ENCODE measurements at places on chromosomes 2 and 18. TPM values are rescaled to one million over a fixed set of nuclear protein-coding genes. Genes with fewer than 3 reads are reported as not detected.

DNA sequence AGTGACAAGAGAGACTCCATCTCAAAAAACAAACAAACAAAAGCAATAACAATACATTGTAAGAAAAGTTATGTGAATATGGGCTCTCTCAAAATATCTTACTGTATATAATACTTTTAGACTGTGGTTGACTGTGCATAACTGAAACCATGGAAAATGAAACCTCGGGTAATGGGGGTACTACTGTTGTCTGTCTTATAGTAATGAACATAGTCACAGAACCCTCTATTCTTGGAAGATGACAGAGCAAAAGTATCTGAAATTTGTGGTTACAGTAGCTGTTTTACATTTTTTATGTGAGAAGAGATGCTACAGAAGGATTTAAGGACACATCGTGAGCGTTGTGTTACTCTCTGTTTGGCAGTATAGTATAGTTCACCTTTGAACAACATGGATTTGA is 60.5 kb downstream of the MAP4K4 start:
- DNase-seq, result no peak

Gene FAM110C
- 6.8 TPM for total RNA-seq

DNA sequence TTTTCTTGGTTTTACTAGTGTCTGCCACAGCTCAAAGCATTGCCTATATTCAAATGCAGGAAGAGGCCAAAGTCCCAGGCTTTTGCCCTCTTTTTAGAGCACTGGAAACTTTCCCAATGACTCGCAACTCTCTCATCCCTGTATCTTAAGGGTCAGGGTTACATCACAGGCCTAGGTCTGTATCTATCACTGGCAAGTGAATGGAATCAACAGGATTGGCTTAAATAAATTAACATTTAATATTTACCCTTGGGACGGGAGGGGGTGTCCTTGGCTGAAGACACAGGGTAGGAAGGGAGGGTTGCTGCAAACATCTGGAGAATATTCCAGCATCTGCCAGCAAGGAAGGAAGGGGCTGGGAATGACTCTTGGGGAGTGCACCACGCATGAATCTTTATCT is 242.6 kb downstream of the SLC4A3 start:
- peak; percentile 68 for DNase-seq

- no peak for DNase-seq
Measured at GRCh38 chr2:85794038-85794441, 40.2 kb downstream of the ATOH8 start.

GRCh38 chr2:131431336-131431735 is 44.6 kb upstream of the TUBA3D start:
- DNase-seq, result peak; percentile 55
